ENCODE measurements at places on chromosomes 1 and 21. TPM values are rescaled to one million over a fixed set of nuclear protein-coding genes. Genes with fewer than 3 reads are reported as not detected.

HPDL gene
- not detected for total RNA-seq

TRIM45 gene
- total RNA-seq: 1.6 TPM

GRCh38 chr1:110055493-110056284, 14.8 kb downstream of the ALX3 start:
- no peak for DNase-seq

DNA sequence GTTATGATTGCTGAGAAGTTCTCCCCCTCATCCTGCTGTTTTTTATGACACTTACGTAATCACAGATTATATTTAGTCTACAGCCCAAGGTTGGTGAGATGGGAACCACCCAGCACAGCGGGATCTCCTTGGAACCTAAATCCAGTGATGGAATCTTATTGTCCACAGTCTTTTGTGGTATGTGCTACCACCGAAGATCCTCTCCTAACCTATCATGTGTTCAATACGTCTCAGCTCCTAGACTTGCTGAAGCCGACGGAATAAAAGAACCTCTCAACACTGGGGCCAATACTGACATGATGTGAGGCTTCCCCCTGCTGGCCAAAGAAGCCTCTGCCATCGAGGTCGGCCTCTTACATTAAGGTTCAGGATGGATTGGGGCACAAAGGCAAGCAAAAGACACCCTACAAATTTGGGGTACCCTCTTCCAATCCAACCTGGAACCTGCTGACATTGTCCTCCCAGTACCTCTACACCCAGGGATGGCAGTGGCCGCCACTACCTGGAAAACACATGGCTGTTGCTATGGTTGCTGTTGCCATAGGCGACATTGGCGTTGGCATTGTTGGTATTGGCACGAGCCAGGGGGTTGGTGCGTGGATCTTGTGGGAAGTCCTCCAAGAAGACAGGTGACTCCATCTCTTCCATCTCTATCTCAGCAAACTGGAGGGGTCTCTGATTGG, 19.4 kb upstream of the KIF21B start:
- DNase-seq: peak; percentile 89

GRCh38 chr1:109312978-109313775, 6.4 kb upstream of the MYBPHL start:
- peak; percentile 42 for DNase-seq

DNA sequence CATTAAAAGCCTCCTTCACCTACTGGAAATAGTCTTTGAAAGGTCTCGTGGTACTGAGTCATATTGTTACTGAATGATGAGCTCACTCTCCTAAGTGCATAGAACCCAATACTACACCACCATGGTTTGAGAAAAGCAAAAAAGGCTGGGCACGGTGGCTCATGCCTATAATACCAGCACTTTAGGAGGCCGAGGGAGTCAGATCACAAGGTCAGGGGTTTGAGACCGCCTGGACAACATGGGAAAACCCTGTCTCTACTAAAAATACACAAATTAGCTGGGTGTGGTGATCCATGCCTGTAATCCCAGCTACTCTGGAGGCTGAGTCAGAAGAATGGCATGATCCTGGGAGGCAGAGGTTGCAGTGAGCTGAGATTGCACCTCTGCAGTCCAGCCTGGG, 3.3 kb upstream of the HNRNPCL1 start:
- DNase-seq: peak; percentile 22
